GOT3 (cell line): ENCODE measurements at places on chromosomes 3 and 15.

DNA sequence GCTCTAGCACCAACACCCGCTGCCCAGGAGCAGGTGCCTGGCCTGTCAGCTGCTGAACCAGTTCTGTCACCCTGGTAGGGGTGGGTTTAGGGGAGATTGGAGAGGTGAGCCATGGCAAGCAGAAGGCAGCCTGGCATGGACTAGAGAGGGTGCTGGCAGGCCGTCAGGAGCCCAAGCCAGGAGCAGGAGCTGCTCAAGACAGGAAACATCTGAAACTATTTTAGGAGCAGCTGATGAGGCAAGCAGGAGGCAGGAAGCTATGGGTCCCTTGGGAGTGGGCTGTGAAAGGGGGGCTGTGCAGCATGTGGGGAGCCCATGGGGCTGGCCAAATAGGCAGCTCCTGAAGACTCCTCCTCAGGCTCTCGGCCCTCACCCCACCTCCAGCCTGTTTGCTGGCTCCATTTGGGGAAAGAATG is 2.3 kb downstream of the INKA1 start:
- no peak for DNase-seq

DNA sequence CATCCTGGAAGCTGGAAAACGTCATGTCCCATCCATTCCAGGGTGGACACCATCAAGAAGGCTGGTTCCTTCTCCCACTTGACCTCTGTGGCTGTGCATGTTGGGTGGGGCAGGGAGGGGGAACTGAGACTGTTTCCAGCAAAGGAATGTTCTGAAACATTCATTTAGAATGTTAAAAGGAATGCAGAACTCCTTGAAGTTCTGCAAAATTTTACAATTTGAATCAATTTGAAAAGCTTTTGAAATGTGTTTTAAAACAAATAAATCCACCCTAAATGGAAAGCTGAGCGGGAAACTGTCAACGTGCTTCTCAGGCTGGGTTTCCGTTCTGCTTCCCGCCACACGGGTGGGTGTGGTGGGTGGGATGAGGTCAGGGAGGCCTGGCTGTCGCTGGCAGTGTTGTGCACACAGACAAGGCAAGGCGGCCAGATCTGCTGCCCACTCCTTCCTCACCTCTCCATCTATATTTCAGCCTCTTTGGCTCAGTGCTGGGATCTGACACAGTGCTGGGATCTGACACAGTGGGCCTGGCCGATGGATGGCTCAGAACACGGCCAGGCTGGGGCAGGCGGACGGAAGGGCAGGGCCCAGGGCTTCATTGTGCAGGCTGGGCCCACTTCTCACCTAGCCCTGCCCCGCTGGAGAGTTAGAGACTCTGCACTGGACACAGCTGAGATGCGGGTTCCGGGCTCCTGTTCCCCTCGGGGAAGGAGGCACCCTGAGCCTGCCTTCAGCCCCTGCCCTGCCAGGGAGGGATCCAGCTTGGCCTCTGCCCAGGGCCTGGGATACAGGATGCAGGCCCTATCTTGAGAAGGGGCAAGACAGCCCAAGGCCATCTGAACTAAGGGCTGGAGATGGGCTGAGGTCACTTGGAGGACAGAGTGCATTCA is 110.4 kb downstream of the TMEM266 start:
- DNase-seq = no peak

GRCh38 chr15:90593499-90594158 is 63.9 kb downstream of the CRTC3 start:
- DNase-seq = no peak

GRCh38 chr3:146160321-146160963 is 542 bp downstream of the PLOD2 start:
- peak; percentile 40 for DNase-seq

DNA sequence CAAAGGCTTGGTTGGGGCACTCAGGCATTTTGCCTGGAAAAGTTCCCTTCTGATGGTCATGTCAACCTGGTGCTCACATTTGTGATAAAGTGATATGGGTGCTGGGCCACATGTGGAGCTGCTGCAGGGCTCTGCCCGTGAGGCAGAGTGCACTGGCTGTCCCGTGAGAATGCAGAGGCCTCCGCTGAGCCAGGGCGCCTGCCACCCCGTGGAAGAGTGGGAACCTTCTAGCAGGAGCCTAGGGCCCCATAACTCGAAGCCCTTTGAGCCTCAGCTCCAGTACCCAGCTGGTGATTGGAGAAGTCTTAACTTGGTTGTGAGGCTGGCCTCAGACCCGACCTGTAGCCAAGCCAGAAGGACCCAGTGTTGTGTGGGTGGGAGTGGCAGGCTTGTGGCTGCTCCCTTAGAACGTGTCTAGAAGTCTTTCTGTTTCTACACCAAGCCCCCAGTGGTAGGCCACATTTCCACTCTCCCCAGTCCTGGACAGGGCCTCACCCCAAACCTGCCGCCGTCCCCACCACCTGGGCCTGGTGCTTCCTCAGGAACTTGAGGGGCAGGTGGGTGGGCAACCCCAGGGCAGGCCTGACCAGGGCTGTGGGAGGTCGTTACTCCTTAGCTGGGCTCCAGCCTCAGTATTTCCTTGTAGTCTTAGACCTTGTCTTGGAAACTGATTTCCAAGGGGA is 19.7 kb downstream of the SEC61A1 start:
- DNase-seq = no peak

GRCh38 chr3:55556619-55557537 is 69.8 kb upstream of the WNT5A start:
- no peak for DNase-seq

- no peak for DNase-seq
Measured at GRCh38 chr3:88984832-88985231, 122.6 kb upstream of the EPHA3 start.

GRCh38 chr3:159150180-159150579 is 348.3 kb downstream of the MFSD1 start:
- DNase-seq = no peak

GRCh38 chr3:126356373-126357264 is 589 bp downstream of the KLF15 start:
- DNase-seq = no peak

- DNase-seq = no peak
Measured at GRCh38 chr3:43608751-43609150, 13.1 kb downstream of the ANO10 start.

DNA sequence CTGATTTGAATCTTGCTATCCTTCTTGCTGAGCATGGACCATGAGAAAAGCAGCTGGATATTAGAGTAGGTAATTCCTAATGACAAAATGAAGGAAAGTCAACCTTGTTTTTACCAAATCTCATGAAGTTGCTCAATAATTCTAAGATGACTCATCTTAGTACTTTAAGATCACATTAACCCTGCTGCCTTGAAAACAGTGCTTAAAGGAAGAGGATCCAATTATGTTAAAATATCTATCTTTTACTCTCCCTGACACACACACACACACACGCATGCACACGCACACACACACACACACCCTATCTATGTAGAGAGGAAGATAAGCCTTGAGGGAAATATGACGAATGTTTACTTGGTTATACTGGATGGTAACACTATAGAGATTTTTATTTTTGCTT is 16.0 kb upstream of the MYO1E start:
- DNase-seq = no peak

- DNase-seq = no peak
Measured at GRCh38 chr15:44207643-44208042, 12.6 kb upstream of the FRMD5 start.

GRCh38 chr3:25128735-25129134 is 299.3 kb upstream of the RARB start:
- DNase-seq = no peak

GRCh38 chr15:100862162-100862561 is 17.5 kb upstream of the ALDH1A3 start:
- no peak for DNase-seq

GRCh38 chr15:83283813-83284558 is 478 bp downstream of the BNC1 start:
- no peak for DNase-seq

GRCh38 chr3:191901741-191902140 is 440.8 kb downstream of the PYDC2 start:
- DNase-seq = no peak

- DNase-seq = no peak
Measured at GRCh38 chr3:187450431-187451190, 82.4 kb downstream of the RTP4 start.

- no peak for DNase-seq
Measured at GRCh38 chr3:71956716-71957115, 171.8 kb upstream of the PROK2 start.

DNA sequence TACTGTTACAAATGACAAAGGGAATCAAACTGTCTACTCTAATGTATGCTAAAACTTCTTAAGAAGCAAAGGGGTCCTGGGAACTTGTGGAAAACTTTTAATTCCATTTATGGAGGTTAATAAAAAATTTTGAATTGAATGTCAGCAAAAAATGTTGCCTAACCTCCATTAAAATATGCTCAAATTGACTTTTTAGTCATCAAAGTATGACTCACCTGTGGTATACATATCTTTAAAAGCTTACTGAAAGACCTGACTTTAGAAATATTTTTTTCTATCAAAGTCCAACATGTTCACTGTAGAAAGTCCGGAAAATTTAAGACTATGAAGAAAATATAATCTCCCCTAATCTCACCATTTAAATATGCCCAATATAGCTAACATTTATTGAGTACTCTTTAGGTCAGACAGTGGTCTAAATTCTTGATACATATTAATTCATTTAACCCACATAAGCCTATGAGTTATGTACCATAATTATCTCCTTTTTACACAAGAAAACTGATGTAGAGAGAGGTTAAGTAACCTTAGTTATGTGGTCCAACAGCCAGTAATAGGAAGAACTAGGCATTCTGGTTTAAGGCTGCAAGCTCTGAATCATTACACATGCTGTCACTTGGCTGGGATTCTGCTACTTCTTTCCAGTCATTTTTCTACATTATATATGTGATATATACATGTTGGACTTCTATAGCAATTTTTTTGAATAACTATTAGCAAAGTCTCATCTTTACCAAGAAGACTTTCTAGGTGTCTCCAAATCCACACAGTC is 83.6 kb downstream of the PDZRN3 start:
- DNase-seq = no peak

GRCh38 chr3:52524258-52524751 is 9.4 kb downstream of the NT5DC2 start:
- no peak for DNase-seq

- DNase-seq = no peak
Measured at GRCh38 chr3:144677103-144677502, 705.5 kb downstream of the DIPK2A start.

DNA sequence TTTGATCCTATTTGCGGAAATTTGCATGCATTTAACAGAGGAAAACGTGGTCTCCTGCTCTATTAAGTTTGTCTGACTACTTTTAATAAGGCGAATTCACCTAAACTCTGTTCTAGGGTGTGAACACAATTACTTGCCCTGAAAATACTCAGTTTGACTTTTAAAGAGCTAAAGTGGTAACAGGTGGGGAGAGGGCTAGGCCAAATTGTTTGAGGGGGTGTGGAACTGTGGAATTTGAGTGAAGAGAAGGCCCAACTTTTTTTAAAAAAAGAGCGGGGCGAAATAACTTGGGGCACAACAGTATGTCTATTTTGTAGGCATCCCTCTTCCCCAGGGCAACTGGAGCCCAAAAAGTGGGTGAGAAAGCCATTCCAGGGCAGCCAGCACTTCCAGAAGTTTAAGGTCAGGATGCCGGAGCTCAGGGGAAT is 580 bp upstream of the FXR1 start:
- no peak for DNase-seq

DNA sequence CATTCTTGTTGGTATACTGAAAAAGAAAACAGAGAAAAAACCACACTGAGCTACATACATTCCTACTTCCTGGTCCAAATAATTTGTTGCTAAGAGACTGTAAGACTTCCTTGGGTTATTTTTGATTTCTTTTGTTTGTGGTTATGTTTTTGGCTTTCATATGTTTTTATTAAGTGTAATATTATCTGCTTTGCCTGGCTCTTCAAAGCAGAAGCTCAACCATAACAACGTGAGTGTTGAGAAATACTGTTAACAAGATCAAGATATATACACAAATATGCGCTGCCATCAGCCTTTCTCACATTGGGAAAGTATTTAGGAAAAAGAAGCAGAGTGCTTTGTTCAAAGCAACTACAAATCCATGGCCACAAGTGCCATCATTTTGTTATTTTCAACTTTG is 556.2 kb upstream of the CBLB start:
- no peak for DNase-seq

DNA sequence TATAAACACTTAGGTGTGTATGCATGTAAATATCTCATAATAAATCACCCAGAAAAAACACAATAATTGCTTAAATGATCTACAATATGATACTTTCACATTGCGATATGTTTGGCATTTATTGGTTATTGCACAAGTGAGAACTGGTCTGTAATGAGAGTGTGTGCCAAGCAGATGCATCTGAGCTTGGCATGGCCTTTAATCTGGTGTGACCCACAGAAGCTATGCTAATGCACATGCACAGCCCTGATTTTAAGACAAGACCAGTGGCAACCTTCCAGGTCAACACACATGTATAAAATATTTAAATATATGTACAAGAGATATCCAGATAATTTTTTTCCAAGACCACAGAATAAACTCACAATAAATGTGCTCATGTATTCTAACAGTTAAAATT is 42.7 kb downstream of the C2CD4A start:
- DNase-seq = no peak

DNA sequence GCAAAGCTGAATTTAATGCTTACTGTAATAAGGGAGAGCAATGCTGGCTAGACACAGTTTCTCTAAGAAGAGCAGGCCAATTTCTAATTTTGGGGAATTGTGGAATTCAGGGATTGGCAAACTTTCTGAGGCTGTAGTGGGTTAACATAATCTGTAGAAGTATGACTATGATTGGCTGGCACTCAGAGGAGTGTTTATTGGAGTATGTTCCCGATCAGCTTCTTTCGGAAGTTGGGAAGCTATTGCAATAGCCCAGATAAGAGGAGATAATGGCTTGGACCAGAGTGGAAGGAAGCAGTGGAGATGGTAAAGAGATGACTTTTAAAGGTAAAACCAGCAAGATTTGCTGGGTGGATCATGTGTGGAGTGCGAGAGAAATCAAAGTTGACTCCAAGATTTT is 19.4 kb downstream of the TMOD3 start:
- no peak for DNase-seq

- DNase-seq = no peak
Measured at GRCh38 chr3:56468184-56469106, at the start of gene ERC2. Gene ERC2, minus strand, starts transcription at chr3:56468467.

DNA sequence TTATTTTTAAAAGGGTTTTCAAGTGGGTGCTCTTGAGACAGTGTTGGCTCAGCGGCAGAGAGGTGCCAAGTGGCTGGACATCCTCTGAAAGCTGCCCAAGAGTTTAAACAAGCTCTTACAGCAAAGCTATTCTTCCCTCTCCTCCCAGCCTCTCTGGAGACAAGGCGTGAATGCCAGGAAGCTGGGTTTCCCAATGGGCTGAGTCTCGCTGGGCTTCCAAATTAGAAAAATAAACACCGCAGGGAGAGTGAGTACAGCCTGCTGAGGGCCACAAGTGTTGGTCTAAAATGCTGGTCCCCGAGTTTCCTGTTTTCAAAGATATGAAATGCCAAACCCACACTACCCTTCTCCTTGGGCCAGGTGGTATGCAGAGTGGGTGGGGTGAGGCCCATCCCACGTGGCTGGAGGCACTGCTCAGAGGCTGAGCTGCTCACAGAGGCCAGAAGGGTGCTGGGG is 36.4 kb downstream of the ZDHHC3 start:
- DNase-seq = no peak

DNA sequence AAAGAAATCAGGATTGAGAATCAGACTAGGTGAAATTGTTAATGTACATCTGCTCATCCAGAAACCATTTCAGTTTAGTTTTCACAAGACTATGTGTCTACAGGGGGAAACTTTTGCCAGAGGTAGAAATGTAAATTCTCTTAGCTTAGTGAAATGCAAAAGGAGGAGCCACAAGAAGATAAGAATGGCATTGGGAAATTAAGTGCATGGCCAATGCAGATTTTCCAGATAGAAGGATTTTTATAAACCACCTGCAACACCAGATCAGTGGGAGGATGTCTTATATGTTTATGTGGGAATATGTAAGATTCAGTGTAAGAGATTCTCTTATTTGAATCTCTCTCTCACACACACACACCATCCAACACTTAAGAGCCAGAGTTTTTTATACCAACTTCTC is 67.2 kb downstream of the HMG20A start:
- no peak for DNase-seq
